ENCODE measurements at places on chromosomes 13 and 19.
A peak's percentile ranks its signal among the peaks of the same experiment; 100 is the strongest.

DNA sequence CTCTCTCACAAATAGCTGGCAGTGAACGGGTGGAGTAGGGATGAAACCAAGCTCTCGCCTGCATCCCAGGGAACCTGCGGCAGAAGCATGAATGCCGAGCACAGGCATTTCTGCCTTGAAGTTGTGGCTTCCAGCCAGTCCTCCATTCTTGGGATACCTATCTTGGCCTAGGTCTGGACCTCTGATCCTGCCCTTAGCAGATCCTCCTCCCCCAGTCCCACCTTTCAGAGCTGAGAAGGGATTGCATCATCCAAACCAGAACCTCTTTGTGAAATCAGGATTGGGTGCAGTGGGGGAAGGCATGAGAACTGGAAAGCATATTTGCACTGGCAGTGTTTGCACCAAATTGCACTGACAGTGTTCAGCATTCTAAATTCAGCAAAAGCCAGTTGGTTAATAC is 5.8 kb downstream of the ZNF780A start:
- no peak for DNase-seq

DNA sequence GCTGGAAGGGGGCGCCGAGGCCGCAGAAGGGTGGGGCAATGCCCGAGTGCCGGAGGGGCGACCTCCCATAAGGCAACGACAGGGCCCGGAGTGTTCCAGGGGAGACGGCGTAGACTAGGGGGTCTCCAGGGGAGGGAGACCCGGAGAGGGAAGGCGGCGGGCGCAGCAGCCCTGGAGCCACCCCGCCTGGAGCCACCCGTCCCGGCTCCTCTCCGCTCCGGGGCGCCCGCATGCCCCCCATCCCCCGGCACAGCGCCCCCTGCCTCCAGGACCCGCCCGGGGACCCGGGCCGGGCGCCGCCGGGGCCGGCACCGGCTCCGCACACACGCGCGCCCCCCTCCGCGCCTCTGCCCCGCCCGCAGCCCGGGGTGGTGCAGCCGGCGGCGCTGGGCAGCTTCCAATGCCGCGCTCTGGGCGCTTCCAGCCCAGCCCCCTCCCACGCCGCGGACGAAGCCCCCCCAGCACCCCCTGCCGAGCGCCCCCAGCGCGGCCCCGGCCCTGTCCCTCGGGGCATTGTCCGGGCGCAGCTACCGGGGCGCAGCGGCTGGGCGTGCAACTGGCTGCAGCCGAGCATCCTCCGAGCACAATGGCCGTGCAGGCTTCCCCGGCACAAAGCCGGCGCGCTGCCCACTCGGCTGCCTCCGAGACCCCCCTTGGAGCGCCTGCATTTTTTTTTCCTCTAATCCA is 519 bp downstream of the PTPRS start:
- peak; percentile 45 for DNase-seq

GRCh38 chr19:14683439-14683838 is 6.4 kb upstream of the ZNF333 start:
- DNase-seq: no peak

- no peak for DNase-seq
Measured at GRCh38 chr13:95741584-95742563, 64.9 kb downstream of the DNAJC3 start.

DNA sequence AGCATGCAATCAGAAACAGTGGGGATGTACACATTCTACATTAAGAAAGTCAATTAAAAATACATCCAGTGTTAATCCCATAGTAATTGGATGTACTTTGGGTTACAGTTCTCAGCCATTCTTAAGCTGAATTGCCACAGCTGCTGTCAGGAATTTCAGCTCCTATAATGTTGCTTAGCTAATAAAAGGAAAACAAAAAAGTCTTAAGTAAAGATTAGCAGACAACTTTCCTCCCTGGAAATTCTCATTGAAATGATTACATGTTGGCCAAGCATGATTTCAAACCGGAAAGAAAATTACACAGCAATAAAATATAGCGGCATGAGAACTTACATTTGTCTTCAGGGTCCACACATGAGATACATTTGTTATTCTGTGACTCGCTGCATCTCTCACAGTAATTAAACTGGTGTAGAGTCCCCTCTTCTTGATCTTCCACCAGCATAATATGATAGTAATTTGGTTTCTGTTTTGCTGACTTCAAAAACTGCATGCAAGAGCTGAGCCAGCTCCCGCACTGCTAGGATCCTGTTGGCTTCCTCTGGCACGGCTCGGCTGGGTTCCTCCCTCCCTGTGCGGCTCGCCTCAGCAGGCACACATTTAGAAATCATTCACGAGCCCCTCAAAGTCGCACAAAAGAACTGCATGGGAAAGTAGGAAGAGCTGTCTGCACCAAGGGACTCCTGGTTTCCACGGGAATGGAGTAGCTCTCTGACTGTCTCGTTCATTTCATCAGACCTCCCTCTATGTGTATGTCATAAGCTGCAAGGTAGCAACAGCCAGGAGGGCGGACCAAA is at the start of gene HTR2A:
TSS of gene HTR2A (minus strand) at position 713 of the 797 bp plus-strand sequence. CDS start 1,147 bp downstream, outside the sequence.
- no peak for DNase-seq

- DNase-seq: no peak
Measured at GRCh38 chr13:37460166-37460565, 138.4 kb downstream of the POSTN start.

DNA sequence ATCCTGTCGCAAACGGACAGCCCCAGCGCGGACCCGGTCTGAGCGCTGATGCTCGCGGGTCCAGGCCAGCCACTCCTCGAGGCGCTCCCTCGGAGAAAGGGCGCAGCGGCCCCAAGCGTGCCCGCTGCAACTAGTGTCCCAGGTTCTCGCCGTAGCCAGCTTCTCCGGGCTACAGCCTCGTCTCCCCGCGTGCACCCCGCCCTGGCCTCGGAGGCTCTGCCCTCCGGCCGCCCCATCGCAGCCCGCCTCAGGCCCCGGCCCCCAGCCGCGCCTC is 487 bp downstream of the FLT1 start:
- DNase-seq: no peak

DNA sequence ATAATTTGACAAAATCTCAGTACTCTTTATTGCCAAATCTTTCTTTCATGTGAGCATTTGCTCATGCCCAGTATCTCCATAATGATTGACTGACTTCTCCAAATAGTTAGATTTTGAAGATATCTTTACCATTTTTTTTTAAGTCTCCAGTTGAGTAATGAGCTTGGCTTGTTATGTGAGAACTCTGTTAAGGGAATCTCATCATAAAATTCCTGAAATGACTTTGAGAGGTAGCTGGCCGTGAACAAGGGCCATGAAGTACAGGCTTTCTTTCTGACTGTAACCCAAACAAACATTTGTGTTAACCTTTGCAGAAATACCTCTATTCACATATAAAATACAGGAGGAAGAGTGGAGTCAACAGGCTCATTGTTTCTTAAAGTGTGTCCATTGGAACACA is 449.7 kb downstream of the IRS2 start:
- DNase-seq: no peak

DNA sequence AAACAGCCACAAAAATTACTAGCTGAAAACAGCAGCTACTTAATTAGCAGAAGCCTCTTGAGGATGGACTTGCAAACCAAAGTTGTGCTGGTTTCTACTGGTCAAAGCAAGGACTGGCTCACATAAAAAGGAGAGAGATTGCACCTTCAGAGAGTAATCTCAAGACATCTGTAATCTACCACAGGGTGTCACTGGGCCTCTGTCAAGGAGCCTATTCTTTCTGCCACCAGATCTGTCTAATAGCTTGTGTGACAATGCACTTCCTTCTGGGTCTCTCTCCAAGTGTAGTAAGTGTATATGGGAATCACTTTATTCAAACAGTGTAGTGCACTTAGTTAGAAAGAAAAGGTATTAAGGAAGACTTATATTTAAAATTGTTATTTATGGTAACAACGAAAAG is 24.4 kb upstream of the ZNF561 start:
- DNase-seq: no peak

DNA sequence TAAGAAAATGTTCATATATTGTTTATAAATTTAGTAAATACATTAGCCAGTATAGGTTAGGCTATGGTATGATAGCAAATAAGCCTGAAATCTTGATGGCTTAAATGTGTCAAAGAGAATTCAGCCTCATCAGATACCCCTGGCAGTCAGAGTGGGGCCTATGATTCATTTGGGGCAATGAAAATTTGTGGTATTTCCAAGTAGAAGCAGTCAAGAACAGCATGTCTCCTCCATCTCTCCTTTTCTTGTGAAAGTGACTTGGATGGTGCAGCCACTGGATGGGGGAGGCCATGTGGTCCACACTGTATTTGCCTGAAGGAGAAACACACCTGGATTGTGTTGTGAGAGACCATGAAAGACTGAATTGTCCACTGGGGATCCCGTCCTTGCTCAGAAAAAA is 82.7 kb downstream of the DLEU7 start:
- no peak for DNase-seq

DNA sequence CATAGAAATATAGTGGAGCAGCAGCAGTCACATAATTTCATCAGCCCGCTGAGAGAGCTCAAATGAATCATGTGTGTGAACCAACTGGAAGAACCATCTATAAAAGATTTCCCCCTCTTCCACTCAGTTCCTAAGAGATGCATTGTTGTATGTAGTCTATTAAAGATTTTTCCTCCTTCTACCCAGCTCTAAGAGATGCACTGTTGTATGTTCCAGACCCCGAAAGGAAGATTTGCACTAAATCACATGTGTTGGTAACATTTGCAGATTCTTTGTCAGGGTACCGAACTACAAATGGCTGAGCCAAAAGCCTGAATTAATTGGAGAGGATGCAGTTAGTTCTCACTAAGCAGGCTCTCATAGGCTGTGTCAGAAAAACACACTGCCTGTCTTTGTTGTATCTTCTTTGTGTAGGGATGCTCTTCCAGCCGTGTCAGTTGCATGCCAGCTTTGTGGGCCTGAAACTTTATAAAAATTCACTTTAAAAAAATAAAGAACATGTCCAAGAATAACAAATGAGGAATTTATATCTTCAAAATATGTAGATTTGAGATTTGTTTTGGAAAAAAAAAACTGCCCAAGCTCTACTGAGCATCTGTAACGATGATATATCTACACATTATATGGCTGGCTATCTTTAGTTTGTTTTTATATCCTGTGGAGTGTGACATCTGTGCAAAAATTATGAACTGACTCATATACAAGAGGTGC is 223.1 kb downstream of the MZT1 start:
- DNase-seq: no peak

DNA sequence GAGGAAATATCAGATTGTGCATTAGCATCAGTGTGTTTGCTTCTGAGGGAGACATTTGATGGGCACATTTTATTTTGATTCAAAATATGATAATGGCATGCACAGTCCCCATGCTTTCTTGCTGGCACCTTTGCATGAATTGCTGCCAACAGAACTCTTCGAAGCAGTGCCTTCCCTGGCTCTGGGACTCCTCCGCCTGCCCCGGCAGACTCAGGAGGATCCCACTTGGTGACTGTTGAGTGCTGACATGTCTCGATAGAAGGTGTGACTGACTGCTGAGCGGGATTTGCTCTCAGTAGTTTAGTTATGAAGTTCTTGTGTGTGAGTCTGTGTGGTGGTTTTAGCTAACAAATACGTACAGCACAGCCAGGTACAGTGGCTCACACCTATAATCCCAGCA is 239.7 kb downstream of the FGF9 start:
- DNase-seq: no peak

DNA sequence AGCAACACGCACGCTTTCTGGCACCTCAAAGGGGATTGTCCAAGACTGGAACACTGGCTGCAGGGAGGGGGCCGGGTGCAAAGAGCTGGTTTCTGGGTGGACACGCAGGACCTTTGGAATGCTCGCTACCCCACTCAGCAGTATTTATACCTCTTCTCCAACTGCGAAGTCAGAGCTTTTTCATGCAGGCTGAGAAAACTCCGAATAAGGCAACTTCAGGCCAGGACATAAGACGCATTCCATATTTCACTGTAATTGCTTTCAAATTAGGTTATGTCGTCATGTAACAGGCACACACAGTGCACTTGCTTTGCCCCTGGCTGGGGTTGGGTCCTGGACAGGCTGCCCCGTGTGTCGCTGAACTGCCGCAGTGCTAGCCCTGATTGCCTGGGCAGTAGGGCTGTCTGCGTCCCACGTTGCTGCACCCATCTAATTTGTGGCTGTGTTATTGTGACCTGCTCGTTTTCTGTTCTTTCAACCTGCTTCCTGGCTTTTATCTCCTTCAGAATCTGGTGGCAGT is 44.5 kb downstream of the ACTN4 start:
- no peak for DNase-seq

GRCh38 chr13:19862481-19863313 is 752 bp downstream of the ZMYM5 start:
- peak; percentile 26 for DNase-seq

DNA sequence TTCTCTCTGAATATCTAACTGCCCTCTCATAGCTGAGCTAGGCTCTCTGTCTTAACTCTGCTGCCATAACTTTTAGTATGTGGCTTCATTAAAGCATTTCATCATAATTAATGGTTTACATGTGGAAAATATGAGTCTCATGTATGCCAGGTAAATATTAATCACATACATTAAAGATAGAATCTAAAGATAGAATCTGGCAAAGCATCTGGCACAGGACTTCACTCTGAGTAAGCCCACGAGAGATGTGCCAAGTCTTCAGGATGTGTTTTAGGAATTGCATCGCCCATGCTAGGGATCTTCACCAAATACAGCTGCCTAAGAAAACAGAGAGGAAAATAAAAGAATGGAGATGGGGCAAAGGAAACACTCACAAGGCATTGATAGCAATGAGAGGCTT is 285.8 kb downstream of the DIAPH3 start:
- no peak for DNase-seq
